ENCODE measurements at places on chromosomes 1 and 21. TPM values are rescaled to one million over a fixed set of nuclear protein-coding genes. Genes with fewer than 3 reads are reported as not detected.

The WDTC1 gene
- 36.3 TPM for total RNA-seq

The PGBD5 gene
- total RNA-seq, result 0.12 TPM

The NUDT4B gene
- 1.7 TPM for total RNA-seq

The FAM78B gene
- 1.1 TPM for total RNA-seq

The IFNAR2 gene
- 27.5 TPM for total RNA-seq

The PDC gene
- not detected for total RNA-seq

The TNNI3K gene
- 1.0 TPM for total RNA-seq

The PRDM16 gene
- total RNA-seq, result 10.2 TPM

The OR14K1 gene
- total RNA-seq, result not detected

The EXTL2 gene
- total RNA-seq, result 14.1 TPM

The PLCH2 gene
- total RNA-seq, result not detected

The OR14C36 gene
- total RNA-seq, result not detected

The OR10Z1 gene
- total RNA-seq, result not detected

The LGR6 gene
- 12.4 TPM for total RNA-seq

The ZNF683 gene
- total RNA-seq, result 0.50 TPM

The DMRTA2 gene
- total RNA-seq, result 0.11 TPM

The TLR5 gene
- total RNA-seq, result 37.0 TPM

The C1orf56 gene
- total RNA-seq, result 7.4 TPM

The BTG3 gene
- 181 TPM for total RNA-seq

The HOOK1 gene
- 1.3 TPM for total RNA-seq

The CYP4A22 gene
- not detected for total RNA-seq

The SUSD4 gene
- 80.5 TPM for total RNA-seq

The EPHB2 gene
- 55.1 TPM for total RNA-seq

The GSTM1 gene
- 56.6 TPM for total RNA-seq

The FGR gene
- total RNA-seq, result 2.1 TPM

The SLC22A15 gene
- 1.6 TPM for total RNA-seq

The KLHL12 gene
- total RNA-seq, result 15.0 TPM

The HPDL gene
- total RNA-seq, result not detected

The NCAM2 gene
- 2.3 TPM for total RNA-seq

The CFAP57 gene
- 0.97 TPM for total RNA-seq

The F3 gene
- total RNA-seq, result 230 TPM

The GOLT1A gene
- total RNA-seq, result 3.9 TPM

The APP gene
- 292 TPM for total RNA-seq
